ENCODE measurements at places on chromosomes 3 and 15.
A peak's percentile ranks its signal among the peaks of the same experiment; 100 is the strongest.

DNA sequence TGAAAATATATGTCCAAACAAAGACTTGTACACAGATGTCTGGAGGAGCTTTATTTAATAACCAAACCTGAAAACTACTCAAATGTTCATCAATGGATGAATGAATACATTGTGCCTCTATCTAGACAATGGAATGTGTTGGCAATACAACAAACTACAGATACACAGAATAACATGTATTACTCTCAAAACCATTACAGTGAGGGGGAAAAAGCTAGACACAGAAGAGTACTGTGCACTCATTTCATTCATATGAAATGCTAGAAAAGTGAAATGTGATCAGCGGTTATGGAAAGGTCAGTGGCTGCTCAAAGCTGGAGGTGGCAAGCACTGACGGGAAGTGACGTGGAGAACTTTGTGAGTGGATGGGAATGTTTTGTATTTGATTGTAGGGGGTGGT, 13.2 kb downstream of the STOML1 start:
- no peak for DNase-seq

GRCh38 chr3:141763088-141763750, at the start of gene GRK7:
Gene GRK7 (plus strand): TSS chr3:141763408. CDS start chr3:141778285, 14,877 bp downstream.
- DNase-seq: no peak

GRCh38 chr3:127276396-127276795, 11.4 kb downstream of the PRR20G start:
- DNase-seq: no peak

DNA sequence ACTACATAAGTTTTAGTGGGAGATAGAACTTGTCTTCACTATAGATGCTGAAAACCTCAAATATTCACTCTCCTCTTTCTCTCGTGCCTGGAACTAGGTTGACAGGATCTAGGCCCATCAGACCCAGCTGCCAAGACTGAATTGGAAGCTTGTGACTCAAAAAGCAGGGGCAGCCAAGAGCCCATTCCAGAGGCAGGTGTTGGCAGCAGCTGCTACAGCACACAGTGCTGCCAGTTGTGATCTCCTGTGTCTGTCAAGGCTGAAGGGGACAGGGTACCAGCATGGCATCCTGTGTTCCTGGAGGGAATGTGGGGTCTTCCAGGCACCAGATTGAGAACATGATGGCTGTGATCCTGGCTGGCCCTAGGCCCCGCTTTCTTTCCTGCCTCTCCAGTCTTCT, 92.5 kb upstream of the MB21D2 start:
- DNase-seq: no peak

- DNase-seq: peak; percentile 26
Observed at GRCh38 chr3:31157893-31158620, 263.6 kb upstream of the GADL1 start.

DNA sequence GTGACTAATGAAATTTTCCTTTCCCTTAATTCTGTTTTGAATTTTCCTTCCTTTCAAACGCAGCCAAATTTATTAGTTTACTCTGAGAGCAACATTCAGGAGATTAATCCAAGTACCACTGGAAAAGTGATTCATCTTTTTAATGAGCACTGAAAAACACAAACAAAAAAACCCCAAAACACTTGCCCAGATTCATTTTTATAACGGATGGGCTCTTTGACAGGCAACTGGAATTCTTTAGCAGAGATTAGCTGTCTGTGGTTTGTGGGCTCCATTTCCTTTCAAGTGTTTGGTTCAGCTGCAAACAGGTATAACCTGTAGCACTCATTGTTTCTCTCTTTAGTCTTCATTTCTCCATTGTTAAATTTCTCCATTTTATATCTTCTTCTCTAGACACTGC, 3.1 kb upstream of the POLR2M start:
- peak; percentile 35 for DNase-seq

- DNase-seq: no peak
Observed at GRCh38 chr15:83695901-83696425, 42.0 kb downstream of the ADAMTSL3 start.

DNA sequence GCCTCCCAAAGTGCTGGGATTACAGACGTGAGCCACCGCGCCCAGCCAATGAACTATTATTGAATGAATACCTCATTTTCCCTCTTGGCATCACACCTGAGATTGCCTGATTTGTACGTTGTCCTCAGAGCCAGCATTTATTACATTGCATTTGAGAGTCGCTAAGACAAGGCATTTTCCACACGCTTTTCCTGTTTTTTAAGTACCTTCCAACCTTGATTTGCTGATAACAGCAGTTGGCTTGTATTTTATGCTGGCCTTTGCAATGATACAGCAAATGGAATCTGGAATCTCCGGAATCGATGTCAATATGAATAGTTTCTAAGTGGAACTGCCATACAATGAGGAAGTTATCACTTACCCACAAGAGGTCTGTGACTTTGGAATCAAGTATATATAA, 15.7 kb upstream of the CNBP start:
- no peak for DNase-seq

DNA sequence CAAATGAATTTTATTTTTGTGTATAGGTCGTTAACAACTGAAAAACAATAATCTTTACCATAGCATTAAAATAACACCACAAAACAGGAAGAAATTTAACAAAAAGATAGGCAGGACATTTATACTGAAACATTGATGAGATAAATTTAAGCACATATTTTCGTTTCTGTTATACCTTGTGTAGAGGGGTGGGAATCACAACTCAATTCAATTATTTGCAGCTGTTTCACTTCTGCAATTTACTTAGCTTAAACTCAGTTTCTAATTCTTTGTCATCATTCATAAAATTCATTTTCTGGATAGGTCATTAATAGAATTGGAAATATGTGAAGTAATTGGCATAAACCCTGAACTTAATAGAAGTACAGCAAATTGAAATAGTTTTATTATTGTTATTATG, 42.3 kb downstream of the TP63 start:
- no peak for DNase-seq

DNA sequence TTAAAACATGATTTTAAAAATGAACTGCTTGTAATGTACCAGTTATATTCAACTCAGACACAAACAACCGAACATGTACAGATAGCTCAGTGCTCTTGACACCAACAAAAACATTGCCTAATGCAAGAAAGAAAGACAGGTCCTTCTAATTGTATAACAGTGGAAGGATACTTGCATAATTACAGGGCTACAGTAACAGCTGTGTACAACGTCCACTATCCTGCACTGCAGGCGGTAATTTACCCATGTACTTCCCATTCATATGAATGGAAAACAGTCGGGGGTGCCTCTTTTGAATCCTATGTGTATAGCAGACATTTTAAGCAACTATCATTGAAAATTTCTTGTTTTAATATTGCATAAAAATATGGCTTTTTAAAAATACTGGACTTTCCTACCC, 41.1 kb upstream of the PLSCR5 start:
- DNase-seq: no peak

GRCh38 chr15:88613074-88613944, 7.8 kb upstream of the AEN start:
- no peak for DNase-seq

DNA sequence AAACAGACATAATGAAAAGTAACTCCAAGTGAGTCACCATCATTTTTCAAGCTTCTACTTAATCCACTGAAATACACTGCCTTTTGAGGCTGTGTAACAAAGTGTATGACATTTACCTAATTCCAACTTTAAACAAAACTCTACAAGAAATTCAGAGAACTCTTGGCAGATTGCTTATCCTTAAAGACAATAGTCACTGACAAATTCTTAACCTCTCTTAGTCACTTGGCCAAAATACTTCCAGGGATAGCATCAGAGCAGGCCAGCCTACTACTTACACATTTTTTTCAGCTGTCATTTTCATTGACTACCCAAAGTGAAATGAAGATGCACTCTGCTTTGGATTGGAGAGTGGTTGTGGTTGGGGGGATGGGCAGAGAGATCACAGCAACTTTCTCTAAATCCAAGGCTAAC, 3.6 kb downstream of the WWTR1 start:
- no peak for DNase-seq

DNA sequence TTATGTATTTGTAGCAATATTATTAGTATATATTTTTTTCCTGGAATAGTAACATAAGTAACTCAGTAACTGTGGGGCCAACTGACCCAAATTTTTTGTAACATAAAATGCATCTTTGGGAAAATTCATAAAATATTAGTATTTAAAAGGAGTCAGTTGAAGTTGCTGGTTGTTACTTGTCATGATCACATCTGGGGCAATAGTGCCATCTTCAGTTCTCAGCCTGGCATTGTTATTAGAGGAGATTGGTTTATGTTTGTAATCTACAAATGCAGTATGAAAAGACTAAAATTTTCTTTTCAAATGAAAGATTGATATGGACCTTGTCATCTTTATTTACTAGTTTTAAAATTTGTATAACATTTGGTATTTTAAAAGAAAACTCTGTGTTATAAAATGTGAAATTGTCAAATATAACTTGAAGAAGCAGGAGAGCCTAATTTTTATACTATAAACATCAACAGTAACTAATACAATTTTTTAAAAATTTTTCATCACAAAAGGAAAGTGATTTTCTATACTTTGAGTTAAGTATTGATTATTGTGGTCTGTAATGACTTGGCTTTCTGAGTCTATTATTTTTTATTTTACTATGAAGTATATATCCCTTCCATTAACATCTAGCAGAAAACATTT, 38.8 kb upstream of the MLF1 start:
- peak; percentile 7 for DNase-seq

DNA sequence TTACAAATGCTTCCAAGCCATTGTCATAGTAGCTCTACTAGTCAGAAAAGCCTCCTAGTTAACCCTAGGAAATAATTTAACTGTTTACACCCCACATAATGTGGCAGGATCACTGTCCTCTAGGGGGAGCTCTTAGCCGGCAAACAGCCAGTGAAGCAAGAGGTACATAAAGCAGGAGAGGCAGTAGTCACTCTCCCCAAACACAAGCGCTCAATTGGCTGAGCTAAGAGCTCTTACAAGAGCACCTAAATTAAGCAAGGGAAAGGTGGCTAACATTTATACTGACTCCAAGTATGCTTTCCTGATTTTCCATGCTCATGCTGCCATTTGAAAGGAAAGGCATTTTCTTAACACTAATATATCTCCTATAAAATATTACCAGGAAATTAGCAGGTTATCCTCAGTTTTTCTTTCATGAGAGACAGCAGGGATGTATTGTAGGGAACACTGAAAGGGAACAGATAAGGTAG, 37.6 kb downstream of the NCEH1 start:
- no peak for DNase-seq

DNA sequence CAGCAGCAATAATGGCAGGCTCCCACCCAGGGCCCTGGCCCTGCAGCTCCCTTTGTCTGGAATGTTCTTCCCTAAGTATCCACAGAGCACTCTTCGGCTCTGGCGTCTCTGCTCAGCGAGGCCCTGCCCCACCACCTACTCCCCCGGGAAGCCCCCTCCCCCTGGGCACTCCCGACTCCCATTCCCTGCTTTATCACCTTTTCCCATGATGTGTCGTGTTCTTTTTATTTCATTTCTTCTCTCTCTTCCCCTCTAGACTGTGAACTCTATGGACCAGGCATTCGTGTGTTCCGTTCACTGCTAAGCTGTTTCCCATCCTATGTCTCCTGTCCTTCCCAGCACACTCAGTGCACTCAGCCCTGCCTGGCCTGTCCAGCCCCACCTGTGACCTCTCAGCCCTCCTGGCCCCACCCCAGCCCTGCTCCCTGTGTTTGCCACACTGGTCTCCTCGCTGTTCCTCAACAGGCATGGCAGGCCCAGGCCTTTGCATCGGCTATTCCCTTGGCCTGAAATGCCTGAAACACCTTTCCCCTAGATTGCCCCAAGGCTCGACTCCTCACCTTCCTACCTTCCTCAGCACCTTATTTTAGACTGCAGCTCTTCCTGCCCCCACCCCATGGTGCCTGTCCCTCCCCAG, 107.4 kb downstream of the TPRA1 start:
- DNase-seq: no peak

GRCh38 chr3:143337387-143337786, 217.8 kb downstream of the CHST2 start:
- no peak for DNase-seq

GRCh38 chr3:100407977-100408532, 6.7 kb downstream of the LNP1 start:
- no peak for DNase-seq

- DNase-seq: no peak
Observed at GRCh38 chr3:48352546-48352945, 19.1 kb upstream of the SPINK8 start.

- DNase-seq: no peak
Observed at GRCh38 chr15:88106074-88106473, 150.5 kb downstream of the NTRK3 start.

DNA sequence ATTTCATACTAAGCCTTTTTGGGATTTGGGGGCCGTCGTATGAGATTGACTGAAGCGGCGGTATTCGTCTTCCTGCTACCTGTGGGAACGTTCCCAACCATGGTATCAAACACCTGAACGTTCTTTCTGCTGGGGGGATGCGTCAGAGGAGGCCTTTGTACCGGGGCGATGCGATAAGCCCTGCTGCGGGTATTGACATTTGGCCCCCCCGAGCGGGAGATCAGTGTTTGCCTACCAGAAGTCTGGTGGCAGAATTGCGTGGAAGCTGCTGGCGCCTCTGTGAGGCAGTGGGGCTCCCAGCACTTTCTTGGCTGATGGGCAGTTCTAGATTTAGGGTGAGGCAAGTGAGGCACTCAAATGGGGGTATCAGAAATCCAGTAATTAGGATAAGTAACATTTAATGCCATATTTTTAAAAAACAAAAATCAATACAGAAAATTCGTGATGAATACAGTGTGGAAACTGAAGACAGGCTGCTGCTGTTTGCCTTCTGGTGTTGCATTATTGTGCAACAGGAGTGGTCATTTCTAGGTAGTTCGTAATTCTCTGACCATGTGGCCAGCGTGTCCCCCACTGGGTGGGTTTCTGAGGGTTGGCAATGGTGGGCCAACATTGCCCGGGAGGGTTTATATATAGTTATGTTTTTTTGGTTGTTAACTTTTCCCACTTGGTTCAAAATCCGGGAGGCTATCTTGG, 12.7 kb downstream of the TRPM1 start:
- no peak for DNase-seq

DNA sequence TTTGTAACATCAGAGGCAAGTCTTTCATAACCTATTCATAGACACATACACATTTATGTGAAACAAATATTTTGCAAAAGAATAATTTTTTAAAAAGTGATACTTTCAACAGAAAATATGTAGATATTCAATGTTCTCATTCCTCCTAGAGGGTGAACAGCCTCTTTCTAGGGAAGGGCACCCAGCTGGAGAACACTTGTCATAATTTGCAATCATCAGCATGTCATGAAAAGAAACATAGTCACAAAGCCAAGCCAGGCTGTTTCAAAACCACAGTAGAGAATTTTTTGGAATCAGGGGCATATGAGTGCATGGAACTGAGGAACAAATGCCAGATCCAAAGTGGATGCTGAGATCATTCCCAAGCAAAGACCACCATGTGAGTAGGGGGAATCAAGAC, 406.9 kb upstream of the ADAMTS9 start:
- DNase-seq: no peak

Measured in HTR-8/SVneo (cell line).